ENCODE measurements at places on chromosomes 16 and 17. TPM values are rescaled to one million over a fixed set of nuclear protein-coding genes. Genes with fewer than 3 reads are reported as not detected.

- no peak for DNase-seq
Observed at GRCh38 chr17:77462553-77463497, 322.1 kb downstream of the SEC14L1 start.

Gene PRAC1
- total RNA-seq: not detected

DNA sequence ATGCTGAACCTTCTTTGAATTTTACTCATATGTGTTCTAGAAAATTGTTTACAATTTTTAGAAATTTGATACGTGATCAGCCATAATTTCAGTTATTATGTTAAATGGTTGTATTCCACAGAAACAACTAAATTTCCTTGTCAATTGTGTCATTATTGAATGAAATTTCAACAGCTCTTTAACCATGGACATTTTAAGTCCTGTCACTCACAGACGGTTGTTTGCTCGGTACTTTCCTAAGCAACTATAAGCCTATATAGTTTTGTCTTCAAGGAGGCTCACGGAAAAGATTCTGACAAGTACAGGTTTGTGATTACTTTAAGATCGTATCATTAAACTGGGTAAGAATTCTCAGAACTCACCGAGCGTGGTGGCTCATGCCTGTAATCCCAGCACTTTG is 31.8 kb downstream of the SLC39A11 start:
- no peak for DNase-seq

DNA sequence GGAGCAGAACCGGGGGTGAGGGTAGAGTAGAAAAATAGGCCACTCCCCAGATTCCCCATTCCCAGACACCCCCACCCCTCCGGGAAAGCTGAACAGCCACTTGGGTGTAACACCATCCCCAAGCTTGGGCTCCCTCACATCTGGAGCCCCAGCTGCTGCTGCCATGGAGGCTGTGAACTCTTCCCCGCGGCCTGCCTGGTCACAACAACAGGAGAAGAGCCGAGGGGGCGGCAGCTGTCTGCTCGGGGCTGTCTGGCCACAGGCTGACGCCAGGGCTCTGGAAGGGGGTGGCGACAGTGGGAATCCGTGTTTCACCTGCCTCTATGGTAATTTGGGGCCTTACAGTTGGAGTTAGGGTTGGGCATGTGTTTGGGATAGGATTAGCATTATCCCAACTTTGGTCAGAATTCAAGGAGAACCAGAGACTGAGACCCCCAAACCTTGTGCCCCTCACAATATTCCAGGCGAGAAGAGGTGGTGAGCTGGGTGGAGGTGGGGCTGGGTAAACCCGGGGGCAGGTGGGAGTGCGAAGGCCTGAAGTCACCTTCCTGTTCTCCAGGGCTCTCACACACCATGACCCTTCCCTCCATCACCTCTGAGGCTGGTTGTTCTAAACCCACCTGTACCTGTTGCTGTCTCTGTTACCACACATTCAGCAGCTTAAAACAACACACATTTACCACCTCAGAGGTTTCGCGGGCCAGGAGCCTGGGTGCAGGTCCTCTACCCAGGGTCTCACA is 29.7 kb upstream of the NXPH3 start:
- no peak for DNase-seq

GRCh38 chr16:72976438-72977064 is 71.4 kb downstream of the ZFHX3 start:
- DNase-seq: no peak

Gene KRTAP2-3
- not detected for total RNA-seq

GRCh38 chr17:75727391-75727790 is 6.1 kb downstream of the ITGB4 start:
- no peak for DNase-seq

Gene ZDHHC7
- total RNA-seq: 58.1 TPM

DNA sequence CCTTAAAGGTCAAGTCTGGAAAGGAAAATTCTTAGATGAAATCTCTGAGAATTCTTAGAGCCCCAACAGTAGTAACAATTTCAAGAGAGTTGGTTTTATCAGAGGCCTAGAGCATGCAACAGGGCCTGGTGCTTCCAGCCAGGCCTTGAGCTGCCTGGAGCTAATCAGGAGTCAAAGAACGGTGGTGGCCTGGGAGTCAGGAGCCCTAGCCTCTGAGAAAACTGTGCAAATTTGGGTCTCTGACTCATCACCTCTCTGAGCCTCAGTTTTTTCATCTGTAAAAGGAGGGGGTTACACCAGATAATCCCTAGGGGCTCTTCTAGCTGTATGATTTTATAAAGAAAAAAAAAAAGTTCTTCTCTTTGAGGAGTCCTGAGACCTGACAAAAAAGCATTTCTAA is 227.3 kb upstream of the RPL38 start:
- DNase-seq: no peak

DNA sequence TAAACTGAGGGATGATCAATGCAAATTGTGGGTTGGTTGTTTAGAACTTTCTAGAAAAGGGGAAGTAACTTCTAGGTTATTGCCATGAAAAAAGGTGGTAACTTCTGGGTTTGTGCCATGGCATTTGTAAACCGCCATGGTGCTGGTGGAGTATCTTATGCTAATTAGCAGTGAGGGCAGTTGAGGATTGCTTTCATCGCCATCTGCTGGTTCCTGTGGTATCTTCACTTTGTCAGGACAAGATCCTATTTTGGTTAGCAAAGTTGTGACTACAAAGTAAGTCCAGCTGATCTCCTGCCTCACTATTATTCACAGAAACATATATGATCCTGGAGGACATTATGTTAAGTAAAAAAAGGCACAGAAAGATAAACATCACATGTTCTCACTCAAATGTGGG is 1332.3 kb downstream of the CDH11 start:
- no peak for DNase-seq

All from stomach (tissue), 19 donors.